ENCODE measurements at places on chromosomes 12 and 14.
A peak's percentile ranks its signal among the peaks of the same experiment; 100 is the strongest.

GRCh38 chr12:132765361-132765760 lies 3.7 kb upstream of the ANKLE2 start:
- DNase-seq = no peak

DNA sequence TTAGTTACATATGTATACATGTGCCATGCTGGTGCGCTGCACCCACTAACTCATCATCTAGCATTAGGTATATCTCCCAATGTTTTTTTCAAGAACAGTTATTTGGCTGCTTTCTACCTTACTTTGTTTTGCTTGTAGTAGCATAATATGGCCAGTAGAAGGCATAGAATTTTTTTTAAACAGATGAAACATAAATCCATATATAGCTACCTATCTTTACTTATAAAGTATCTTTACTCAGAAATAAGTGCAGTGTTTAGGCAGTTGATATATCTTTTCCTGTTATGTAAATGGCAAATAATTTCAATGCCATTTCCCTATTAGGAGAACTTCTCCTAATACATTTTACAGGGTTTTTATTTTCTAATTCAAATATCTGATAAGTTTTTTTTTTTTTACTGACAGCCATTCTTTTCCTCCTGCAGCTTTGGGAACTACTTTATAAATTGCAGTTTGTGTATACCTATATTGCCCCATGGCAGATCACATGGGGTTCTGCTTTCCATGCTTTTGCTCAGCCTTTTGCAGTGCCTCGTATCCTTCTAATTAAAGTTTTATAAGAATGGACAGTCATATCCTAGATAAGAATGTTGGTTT lies 143.1 kb downstream of the PCNX1 start:
- no peak for DNase-seq

GRCh38 chr14:77088219-77088618 lies 9.8 kb upstream of the CIPC start:
- no peak for DNase-seq

GRCh38 chr12:93125126-93125525 lies 196.0 kb upstream of the EEA1 start:
- DNase-seq = no peak

- DNase-seq = no peak
These were observed 30.7 kb downstream of the FOXN3 start for GRCh38 chr14:89386212-89386886.

GRCh38 chr12:121240062-121240420 lies 30.1 kb downstream of the P2RX4 start:
- DNase-seq = no peak

DNA sequence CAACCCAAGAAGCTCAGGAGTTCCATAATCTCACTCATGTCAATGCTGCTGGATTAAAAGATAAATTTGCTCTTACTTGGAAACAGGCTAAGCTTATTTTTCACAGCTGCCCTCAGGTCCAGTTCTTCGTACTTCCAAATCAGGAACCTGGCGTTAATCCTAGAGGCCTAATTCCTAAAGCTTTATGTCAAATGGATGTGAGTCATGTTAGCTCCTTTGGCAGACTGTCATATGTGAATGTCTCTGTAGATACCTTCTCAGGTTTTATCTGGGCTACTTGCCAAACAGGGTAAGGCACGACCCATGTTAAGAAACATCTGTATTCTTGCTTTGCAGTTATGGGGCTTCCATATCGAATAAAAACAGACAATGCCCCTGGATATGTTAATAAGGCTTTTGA lies 504.6 kb downstream of the ALG10 start:
- DNase-seq = no peak

GRCh38 chr14:91038439-91038838 lies 22.0 kb downstream of the RPS6KA5 start:
- no peak for DNase-seq

GRCh38 chr14:104476437-104476836 lies 103.1 kb upstream of the C14orf180 start:
- DNase-seq = no peak

- DNase-seq = peak; percentile 83
These were observed at the start of gene MAP3K9 for GRCh38 chr14:70809225-70810219. TSS of gene MAP3K9 (minus strand) at chr14:70809513. CDS start at chr14:70809171, 342 bp downstream.

- no peak for DNase-seq
These were observed 59.6 kb upstream of the GALNT9 start for GRCh38 chr12:132389026-132389425.

DNA sequence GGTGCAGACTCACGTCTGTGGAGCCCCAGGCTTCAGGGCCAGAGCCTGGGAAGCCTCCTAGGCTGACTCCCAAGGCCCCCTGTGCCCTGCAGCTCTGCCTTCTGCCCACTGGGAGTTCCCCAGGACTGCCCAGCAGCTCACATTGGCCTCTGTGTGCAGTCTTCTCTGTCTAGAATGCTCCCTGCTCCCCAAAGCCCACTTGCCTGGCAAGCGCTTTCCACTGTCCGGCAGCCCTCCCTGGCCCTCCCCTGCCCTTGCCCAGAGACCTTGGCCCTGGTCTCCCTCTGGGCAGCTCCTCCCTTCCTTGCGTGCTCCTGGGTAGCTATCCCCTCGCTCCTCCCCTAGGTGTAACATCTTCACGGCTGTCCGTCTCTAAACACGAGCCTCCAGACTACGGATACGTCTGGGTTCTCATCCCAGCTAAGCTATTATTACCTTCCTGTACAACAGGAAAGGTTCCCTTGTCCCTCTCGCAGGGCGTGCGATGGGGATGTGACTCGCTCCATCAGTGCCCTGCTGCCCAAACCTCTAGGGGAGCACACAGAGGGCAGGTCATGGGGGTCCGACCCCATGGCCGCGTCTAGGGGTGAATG lies 325.5 kb upstream of the RTL1 start:
- DNase-seq = no peak

DNA sequence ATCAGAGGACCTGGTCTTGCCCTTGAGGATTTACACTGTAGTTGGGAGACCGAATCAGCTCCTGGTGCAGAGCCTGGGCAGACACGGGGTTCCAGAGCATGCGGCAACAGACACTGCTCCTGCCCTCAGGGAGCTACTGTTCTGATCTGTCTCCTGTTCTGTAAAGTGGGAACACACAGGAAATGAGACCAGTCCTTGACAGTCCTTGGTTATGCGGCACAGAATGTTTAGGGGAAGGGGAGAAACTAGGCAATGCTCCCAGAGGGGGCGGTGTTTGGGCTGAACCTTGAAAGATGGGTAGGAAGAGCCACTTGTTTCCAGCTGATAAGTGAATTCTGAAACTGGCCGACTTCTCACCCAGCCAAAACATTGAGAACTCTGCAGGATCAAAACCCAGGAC lies 132.4 kb downstream of the ZFP36L1 start:
- DNase-seq = no peak

DNA sequence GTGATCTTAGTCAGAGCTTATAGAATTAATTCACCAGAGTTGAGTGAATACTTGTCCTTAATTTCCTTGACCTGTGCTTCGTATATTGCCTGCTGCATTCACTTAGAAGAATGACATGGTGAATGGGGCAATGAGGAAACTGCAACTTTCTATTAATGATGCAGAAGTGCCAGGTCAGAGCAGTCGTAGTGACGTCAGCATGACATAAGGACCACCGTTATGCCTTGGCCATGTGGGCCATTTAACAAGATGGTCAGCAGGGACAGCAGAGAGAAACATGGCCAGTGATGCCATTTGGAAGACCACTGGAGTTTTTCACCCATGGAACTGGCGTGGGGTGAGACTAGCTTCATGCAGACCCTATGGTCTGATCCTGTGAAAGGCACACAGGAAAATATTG lies 1469.4 kb upstream of the TMEM132C start:
- no peak for DNase-seq

DNA sequence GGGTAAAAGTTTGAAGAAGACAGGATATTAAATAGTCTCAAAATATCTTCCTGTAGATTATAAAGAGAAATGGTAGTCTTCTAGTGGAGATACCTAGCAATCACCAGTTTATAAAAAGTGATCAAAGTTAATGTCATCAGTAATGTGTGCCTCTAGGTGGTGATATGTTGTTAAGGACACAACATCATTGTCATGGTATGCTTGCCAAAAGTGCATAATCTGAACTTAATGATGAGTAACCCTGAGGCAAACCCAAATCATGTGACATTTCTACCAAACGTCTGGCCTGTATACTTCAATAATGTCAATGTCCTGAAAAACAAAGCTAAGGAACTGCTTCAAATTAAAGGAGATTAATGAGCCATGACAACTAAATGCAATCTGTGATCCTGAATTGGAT lies 214.7 kb downstream of the PHLDA1 start:
- DNase-seq = no peak

DNA sequence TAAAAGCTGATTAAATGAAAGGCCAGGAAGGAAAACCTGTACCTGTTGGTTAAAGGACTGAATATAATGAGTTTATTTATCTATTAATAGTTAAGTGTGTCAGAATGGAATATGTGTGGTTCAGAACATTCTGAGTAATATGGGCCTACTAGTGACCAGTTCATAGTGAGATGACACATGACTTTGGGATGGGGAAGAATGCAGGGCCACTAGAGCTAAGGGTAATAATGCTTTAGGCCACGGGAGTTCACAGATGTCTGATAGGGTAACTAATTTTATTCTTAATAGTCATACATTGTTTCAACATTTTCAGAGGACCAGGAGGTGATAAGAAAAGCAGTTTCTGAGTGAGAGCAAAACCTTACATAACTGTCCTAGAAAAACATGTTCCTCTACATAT lies 247.8 kb upstream of the OR4E1 start:
- no peak for DNase-seq

GRCh38 chr14:35138585-35138984 lies 16.2 kb downstream of the PRORP start:
- no peak for DNase-seq

DNA sequence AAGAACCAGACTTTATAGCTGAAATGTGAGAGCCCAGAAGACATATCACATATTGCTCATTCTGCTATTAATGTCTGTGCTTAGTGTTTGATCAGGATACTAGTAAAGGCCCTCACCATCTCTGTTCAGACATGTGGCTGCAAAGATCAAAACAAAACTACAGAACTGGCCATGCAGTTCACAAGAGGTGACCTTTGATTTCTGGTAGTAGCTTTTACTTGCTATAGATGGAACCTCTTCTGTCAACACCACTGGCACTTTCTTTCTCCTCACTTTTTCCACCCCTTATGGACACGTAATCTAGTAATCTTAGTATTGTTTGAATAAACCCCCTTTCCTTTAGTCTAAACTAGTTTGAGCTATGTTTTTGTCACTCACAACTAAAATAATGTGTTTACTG lies 214.8 kb downstream of the EPS8 start:
- DNase-seq = no peak

DNA sequence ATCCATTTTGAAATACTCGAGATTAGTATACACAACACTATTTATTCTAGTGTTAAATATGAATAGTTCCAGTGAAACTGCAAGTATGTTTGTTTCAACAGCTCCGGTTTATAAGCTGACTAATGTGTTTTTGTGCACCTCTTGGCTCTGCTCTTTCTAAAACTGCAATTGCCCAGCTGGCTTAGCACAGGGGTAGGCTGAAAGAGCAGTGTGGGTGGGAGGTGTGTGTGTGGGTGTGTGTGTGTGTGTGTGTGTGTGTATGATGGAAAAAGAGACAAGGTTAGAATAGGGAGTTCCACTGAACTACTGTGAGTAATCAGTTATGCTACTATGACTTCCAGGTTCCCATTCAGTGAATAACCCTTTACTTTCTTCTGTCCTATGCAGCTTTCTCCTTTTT lies 37.8 kb upstream of the DDHD1 start:
- DNase-seq = no peak

DNA sequence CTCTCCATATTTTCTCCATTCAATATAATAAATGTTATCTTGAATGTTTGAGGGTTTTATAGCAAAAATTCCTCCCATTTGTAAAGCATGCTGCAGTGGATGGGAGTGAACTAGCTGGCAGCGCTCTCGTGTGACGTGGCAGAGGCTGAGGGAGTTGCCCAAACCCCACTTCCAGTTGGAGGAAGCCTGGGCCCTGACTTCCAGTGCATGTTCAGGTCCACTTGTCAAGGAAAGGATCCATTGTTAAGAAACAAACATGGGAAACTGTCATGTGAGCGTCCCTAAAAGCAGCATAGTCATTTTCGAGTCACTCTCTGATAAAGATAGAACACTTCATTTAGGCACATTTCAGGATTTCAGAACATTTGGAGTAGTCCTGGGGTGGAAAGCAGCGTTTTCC lies 116.6 kb downstream of the SLC25A47 start:
- no peak for DNase-seq

DNA sequence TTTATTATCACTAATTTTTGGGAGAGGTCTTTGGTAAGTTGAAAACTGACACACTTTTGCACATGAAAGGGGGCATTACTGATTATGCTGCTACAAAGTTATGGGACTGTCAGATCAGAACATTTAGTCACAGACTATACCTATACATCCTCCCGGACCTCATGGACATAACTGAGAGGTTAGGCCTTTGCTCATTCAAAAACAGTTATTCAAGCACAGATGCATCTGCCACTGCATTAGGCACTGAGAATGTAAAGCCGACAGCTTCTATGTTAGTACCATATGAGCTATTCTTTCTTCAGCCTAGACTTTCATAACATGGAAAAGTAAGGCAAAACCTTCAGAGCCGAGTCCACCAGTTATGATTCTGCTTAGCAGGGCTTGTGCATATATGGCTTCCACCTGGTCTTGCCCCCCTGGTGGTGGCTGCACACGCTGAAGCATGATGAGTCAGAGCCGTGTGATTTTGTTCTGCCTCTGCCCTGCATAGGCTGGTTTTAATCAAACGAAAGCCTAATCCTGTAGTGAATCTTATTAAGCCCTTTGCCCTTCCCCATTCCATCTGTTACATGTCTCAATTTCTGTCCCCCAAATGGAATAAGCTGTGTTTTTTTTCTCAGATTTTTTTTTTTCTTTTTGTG lies 21.8 kb upstream of the RNU6-8 start:
- no peak for DNase-seq

GRCh38 chr14:88034076-88034475 lies 29.1 kb downstream of the GPR65 start:
- DNase-seq = no peak

GRCh38 chr12:130933269-130933995 lies 20.3 kb upstream of the ADGRD1 start:
- DNase-seq = no peak

DNA sequence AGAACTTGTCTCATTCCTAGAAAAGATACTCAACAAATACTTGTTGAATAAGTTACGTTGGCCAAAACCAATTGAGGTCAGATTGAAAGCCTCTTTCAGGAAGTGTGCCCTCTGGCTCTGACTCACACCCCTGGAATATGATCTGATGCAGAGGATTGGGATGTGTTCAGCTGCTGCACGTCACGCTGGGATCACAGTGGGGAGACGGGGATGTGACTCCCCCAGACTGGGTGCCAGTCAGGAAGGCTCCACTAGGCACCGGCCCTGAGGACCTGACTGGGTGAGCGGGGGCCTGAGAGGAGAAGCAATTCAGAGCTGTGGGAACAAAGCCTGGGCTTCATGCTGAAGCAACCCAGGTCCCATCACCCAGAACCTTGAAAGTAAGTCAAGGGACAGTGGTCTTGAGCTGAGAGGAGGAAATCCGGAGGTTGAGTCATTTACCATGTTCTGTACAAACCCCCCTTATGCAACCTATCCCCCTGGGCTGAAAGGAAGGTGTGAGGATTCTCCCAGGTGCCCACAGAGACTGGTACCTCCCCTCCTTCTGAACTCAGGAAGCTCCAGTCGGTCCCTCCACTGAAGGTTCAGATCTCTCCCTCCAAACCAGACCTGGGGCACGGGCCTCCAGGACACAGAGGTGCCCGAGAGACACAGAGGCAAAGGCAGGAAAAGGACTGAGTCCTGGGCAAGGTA lies 3.9 kb downstream of the CEBPE start:
- DNase-seq = no peak

- no peak for DNase-seq
These were observed 39.8 kb downstream of the BAZ2A start for GRCh38 chr12:56590237-56590830.

GRCh38 chr12:21656905-21657325 lies 727 bp downstream of the LDHB start:
- DNase-seq = peak; percentile 10

GRCh38 chr12:62656591-62657362 lies 190.2 kb downstream of the MON2 start:
- no peak for DNase-seq

Measured in stimulated activated CD8-positive, alpha-beta memory T cell treated with anti-CD3 and anti-CD28 coated beads, Interleukin-12 subunit alpha, Interleukin-12 subunit beta, amount 100 ng/mL, for 4 hours (primary cell).